GM10248 (cell line): ENCODE measurements at places on chromosomes 7 and 10.

DNA sequence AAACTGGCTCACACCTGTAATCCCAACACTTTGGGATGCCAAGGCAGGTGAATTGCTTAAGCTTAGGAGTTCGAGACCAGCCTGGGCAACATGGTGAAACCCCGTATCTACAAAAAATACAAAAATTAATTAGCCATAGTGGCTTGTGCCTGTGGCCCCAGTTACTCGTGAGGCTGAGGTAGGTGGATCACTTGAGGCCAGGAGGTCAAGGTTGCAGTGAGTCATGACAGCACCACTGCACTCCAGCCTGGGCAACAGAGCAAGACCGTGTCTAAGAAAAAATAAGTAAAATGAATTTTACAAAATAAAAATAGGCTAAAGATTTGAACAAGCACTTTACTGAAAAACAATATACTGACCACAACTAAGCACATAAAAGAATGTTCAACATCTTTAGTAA lies 9.8 kb upstream of the ORC5 start:
- DNase-seq: no peak

GRCh38 chr7:127258111-127258510 lies 5.4 kb upstream of the GRM8 start:
- no peak for DNase-seq

GRCh38 chr7:14666304-14666703 lies 236.2 kb downstream of the DGKB start:
- no peak for DNase-seq

GRCh38 chr7:152677808-152678670 lies 2.1 kb upstream of the XRCC2 start:
- no peak for DNase-seq

DNA sequence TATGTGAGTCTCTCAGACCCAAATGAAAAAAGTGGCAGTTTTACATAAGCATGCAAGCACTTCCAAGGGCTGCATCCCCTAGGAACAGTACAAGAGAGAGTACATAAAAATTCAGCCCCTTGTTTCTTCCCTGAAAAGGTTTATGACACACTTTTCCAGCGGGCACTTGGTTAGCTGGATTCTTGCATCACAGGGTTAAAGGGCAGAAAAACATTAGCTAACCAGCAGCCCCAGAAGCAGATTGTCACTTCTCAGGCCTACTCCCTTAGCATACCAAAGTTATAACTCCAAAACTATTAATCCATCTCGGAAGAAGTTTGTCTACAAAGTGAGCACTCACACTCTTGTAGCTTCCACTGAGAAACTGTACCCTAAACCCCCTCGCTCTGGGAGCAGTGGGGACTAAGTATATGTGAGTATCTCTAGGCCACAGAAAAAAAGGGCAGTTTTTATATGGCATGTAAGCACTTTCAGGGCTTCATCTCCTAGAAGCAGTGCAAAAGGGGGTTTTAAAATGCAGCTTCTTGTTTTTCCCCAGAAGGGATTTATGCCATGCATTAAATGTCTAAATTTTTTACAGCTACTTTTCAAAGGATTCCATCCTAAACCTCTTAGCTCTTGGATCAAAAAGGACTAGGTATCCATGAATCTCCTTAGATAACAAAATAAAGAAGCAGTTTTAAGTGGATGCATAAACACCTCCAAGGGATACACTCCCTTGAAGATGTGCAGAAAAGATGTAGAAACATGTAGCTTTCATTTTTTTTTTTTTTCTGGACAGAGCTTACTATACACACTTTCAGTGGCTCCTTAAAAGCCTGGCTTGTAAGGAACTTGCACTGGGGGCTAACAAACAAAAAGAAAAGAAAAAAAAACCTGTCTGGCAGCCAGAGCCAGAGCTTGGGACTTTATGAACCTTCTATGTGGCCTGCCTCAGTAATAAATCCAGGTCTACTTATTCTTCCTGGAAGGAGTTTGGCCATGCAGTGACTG lies 956.7 kb downstream of the CCSER2 start:
- DNase-seq: no peak

GRCh38 chr7:18689551-18689950 lies 194.0 kb downstream of the HDAC9 start:
- no peak for DNase-seq

DNA sequence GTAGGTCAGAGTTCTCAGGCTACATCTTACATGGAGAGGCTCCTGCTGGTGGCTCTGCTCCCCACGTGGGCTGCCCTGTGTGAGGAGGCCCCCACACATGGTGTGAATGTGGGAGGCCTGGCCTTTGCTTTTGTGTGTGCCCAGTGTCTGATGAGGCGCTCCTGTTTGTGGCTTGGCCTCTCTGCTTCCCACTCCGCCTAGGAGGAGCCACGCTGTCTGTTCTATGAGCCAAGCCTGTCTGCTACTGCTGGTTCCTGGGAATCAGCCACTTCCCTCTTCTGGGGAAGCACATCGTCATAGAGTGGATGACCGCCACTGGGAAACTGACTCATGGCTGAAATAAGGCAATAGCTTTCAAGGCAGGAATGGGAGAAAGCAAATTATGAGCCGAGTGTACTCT lies 87.1 kb downstream of the CYP26A1 start:
- no peak for DNase-seq

- DNase-seq: no peak
These were observed 80.7 kb upstream of the PDGFA start for GRCh38 chr7:600149-601035.

- DNase-seq: no peak
These were observed 31.2 kb downstream of the BMPER start for GRCh38 chr7:33936503-33936902.

GRCh38 chr7:108193594-108194498 lies 63.7 kb upstream of the LAMB4 start:
- DNase-seq: no peak

- no peak for DNase-seq
These were observed 101.9 kb downstream of the HIBADH start for GRCh38 chr7:27560706-27561235.

GRCh38 chr10:71712170-71712569 lies 7.4 kb downstream of the C10orf105 start:
- DNase-seq: no peak

DNA sequence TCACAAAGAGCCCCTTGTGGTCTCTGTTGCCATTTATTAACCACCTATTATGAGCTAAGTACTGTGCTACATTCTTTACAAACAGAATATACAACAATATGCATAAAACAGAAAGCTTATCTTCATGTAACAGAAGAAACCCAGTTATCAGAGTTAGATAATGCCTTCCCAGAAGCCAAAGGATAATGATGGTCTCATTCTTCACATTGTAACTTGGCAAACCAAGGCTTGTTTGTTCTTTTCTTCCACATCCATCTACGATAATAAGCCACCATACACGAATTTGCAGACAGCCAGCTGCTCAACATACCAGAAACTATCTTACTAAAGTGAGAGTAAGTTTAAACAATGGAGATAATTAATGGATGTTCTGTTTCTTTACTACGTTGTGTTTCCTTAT lies 127.6 kb downstream of the NEBL start:
- DNase-seq: no peak

- DNase-seq: no peak
These were observed 211.2 kb upstream of the PRSS58 start for GRCh38 chr7:142468871-142469665.

DNA sequence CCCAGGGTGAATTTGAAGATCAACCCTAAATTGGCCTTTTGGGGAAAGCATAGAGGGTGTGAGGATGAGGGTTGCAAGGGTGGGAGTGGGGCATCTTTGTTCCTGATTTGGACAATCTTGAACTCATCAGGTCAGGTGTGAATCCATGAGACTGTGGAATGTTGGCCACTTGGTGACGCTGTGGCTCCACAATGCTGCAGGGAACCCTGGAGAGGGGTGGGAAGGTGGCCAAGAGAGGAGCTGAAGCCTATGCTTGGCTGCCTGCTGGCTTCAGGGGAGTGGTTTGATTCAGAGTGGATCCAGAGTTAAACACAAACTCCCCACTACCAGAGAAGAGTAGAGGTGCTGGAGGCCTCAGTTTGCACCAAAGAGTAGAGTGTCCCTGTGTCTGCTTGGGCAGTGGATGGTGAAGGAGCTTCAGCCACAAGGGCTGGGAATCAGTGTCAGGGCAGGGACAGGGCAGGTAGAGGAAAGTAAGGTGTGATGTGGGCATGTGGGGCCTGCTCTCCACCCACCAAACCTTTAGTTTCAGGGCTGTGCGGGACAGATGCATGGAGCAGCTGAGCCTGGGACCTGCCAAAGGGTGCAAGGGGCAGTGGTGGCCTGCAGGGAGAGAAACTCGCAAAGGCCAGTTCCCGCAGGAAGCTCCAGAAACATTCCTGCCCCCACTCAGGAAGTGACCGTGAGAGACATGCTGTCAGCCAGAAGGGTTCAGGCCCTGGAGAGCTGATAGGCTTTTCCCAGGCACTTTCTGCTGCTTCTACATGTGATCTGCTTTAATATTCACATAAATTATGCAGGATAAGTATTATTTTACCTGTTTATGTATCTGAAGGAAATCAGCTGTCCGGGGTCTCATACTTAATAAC lies 81.0 kb upstream of the PRSS58 start:
- DNase-seq: no peak

GRCh38 chr7:35893649-35894048 lies 92.8 kb downstream of the SEPTIN7 start:
- DNase-seq: no peak

DNA sequence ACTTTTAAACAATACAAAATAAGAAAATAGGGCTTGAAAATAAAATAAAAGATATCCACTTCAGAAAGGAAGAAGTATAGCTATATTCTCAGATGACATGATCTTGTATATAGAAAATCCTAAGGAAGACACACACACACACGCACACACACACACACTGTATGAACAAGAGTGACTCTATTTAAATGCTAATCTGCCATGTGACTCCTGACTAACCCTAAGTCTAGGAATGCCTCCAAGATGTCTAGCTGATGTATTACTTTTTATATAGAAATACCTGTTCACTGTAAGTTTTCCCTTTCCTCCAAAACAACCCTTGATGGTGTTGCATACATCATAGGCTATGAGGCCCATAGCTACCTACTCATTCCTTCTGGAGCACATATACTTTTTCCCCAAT lies 173.1 kb upstream of the LRRTM3 start:
- no peak for DNase-seq

DNA sequence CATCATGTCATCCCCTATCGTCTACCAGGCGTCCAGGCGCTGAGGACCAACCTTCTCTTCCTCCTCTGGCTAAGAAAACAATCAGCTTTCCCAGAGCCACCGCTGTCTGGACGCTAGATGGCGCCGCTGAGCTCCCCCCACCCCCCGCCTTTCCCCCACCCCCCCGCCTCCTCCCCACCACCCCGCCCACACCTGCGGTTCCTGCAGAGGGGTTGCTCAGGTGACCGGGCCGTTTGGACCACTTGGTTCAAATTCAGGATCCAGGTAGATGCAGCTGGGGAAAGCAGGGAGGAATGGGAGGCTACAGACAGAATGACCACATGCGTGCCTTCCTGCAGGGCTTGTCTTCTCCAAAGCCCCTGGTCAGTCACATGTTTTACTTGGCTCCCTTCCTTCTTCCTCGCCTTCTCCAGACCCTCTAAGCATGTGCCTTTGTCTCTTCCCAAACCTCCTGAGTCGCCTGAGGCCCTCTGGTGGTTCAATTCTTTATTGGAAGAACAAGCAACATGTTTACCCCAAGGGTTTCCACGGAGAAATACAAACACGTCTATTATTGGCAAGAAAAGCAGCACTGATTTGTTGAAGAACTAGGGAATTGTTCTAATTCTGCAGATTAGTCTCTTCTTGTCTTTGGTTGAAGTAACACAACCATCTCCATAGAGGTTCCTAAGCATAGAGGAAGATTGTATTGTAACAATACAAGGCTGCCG lies 24.7 kb downstream of the AOC1 start:
- DNase-seq: peak; percentile 74

GRCh38 chr10:29011516-29011915 lies 277.4 kb upstream of the LYZL1 start:
- no peak for DNase-seq

GRCh38 chr7:141541375-141541774 lies 9.8 kb upstream of the AGK start:
- DNase-seq: no peak

GRCh38 chr7:131603932-131604331 lies 47.5 kb upstream of the PODXL start:
- DNase-seq: no peak

GRCh38 chr7:71987200-71987767 lies 424.9 kb downstream of the CALN1 start:
- DNase-seq: no peak

DNA sequence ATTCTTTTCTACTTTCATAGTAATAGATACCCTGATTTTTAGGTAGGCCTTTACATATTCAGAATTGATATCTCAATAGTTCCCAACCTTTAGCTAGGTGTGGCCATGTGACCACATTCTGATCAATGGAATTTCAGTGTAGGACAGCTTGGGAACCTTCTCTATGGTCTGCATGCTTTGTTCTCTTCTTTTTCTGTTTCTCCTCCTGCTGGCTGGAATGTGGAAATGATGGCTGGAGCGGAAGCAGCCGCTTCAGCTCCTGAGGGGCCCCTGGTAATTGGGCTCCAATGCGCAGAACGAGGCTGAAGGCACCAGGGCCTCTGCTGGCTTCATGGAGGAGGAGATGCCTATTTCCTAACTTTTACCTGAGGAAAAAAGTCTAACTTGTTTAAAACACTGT lies 152.6 kb downstream of the ZMYND11 start:
- no peak for DNase-seq

DNA sequence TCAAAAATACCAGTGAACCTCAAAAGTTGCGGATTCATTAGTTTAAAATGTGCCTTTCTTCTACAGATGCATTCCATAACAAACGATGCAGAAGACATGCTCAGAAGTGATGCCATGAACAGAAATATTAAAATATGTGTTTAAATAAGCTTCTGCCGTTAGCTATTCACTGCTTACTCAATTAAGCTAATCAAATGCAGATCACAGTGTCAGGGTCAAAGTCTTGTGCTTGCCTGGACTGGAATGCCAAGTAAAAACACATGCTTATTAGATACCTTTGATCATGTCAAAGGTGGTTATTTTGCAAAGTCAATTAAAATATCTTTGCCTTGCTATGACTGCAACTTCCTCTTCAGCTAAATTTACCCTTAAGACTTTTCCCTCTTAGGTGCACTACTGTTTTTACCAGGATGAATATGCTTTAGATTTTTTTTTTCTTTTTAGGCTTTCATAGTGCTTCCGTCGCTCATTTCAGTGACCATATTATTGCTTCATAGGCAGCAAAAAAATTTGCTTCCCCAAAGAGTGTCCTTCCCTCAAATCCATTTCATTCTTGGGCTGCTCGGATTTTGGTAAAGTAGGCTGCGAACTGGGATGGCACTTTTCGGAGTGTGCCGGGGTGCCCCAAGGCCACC lies 905 bp downstream of the ASB13 start:
- no peak for DNase-seq

GRCh38 chr7:48617508-48617907 lies 306.8 kb upstream of the CDC14C start:
- no peak for DNase-seq

GRCh38 chr10:129704225-129704624 lies 237.2 kb downstream of the MGMT start:
- no peak for DNase-seq
